ENCODE measurements at places on chromosomes 16 and 17. TPM values are rescaled to one million over a fixed set of nuclear protein-coding genes. Genes with fewer than 3 reads are reported as not detected.
A peak's percentile ranks its signal among the peaks of the same experiment; 100 is the strongest.

DNA sequence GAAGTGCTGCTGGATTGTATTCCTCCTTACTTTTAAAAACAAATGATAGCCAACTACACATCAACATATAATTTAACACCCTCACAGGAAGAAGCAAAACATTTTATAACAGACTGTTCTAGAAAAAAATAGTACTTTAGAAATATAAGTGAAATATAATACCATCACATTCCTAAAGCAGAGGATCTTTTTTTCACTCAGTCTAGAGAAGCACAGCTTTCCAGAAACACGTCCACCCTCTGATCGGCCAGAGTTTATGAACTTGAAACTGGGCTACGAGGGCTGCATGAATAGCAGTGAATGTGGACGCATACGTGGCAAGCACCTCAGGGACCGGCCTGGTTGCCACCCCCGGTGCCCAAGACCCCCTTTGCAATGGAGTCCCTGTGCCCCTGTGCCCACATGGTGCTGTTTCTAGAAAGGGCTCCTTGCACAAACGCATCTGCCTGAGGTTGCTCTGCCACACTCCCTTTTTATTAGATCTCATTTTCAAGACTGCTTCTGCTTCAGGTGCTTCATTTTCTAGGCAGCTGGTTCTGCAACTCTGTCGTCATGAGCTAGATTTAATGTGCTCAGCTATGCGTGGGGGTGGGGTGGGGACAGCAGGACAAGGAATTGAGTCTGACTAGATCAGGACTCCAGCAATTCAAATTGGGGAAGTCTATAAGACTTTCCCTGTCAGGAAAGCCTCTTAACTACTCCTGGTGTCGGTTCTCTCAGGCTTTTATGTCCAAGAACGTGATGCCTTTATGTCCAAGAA lies 29.1 kb upstream of the ERN1 start:
- peak; percentile 10 for DNase-seq

GRCh38 chr17:82866590-82867191 lies 26.9 kb upstream of the ZNF750 start:
- DNase-seq, result no peak

- DNase-seq, result no peak
Measured at GRCh38 chr16:61820820-61821219, 215.4 kb downstream of the CDH8 start.

GRCh38 chr16:57984443-57985203 lies 13.7 kb upstream of the CNGB1 start:
- peak; percentile 79 for DNase-seq

DNA sequence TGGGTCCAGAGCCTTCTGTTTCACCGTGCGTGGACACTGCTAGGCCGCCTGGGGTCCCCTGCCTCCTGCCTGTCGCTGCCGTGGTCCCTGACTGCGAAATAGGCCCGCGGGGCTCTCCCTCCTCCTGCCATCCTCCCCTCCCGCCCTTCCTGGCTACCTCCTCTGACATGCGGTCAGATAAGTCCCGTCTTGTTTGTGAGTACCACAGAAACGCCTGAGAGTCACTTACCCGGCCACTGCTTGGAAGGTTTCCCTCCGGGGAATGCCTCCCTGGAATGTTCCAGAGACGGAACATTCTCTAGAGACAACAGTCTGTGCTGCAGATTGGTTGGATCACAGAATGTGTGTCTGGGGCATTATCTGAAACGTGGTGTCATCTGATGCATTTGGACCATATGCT lies 22.7 kb downstream of the CIBAR2 start:
- peak; percentile 69 for DNase-seq

DNA sequence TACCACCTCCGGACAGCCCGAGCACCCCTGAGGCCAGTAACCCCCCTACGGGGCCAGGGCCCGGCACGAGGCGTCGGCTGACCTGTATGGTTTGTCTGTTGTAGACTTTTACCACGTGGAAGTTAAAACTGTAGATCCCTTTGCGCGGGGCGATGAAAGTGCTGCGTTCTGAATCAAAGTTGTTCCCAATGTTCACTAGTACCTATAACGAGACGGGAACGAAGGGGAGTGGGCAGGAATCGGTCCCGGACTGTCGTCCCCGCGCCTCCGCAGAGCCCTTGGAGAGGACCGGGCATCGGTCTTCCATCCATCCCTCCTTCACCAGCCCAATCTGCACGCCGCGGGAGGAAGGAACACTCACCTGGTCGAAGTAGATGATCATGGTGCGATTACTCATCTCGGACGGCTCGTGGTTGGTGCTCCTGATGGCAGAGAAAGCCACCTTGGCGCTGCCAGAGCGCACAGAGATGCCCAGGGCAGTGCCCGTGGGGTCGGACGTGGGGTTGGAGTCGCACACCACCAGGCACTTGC lies 732 bp downstream of the CBLN1 start:
- DNase-seq, result no peak

DNA sequence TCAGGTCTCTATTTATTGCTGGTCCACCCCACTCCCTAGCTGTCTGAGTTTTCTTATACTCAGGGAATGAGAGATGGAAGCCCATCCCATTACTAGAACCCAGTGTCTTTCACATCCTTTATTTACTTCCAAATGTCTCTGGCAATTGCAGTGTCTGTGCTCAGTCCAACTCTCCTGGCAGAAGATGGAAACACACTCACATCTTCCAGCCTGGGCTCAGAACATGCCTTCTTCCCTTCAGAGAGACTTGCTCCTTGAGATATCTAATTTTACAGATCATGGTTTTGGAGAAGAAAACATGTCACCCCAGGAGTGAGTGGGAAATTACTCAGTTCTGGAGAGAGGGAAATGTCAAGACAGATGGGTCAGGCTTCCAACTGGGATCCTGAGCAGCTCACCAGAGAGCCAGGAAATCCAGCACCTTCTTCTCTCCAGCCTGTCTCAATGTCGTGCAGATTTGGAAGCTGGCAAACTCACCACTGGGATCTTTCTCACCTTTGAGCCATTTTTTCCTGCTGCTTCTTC lies 494.4 kb downstream of the HS3ST4 start:
- no peak for DNase-seq

DNA sequence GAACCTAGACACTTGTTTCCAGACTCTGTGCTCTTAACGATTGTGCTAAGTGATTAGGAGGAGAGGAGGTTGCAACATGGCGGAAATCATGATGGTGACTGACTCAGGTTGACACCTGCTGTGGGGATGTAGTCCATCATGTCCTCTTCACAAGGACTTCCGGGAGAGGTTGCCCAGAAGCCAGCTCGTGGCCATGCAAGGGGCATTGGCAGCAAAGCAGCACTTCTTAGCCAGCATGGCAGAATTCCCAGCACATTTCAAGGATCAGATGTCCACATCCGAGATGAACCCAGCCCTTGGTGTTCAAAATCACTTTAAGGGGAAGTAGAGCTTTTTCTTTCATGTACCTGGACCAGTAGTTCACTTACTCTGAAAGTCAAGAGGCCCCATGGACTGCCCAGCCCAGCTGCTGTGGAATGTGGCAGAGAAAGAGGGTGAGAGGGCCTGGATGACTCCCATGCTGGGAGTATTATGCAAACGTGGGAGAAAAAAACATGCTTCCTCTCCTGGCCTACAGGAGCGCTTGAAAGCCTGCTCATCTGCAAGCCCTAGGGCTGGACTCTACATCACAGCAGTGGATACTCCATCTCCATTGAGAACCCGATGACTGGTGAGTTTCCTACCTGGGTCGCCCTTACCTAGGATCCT lies 65.5 kb downstream of the IRX6 start:
- DNase-seq, result peak; percentile 35

- DNase-seq, result no peak
Measured at GRCh38 chr16:56270828-56271227, 79.5 kb downstream of the GNAO1 start.

DNA sequence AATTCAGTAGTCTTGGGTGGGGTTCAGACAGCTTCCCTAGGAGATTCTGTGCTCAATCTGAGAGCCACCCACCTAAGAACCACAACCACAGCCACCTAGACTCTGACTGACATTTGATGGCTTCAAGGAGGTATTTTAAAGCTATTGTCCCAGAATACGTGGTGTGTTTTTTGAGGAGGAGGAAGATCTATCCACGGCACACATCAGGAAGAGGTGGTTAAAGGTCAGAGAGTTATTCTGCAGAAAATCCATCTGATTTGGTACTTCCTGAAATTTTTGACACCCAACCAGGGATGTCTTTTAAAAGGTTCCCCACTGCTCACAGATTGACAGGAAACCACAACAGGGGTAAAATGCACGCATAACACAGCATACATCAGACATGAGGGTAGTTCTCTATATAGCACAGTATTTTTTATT lies 25.1 kb downstream of the SMARCE1 start:
- no peak for DNase-seq

DNA sequence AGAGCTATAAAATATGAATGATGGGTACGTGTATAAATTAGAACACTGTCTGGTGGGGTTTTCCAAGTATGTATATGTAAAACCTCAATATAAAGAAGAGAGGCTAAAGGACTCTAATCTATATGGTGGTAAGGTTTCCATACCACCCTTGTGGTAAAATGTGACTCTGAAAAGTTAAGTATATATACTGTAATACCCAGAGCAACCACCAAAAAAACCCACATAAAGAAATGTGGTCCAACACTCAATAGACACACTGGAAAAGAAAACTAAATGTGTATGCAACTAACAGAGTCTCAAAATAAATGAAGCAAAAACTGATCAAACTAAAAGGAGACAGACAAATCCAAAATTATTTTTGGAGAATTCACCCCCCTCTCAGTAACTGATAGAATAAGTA lies 72.2 kb downstream of the XPO6 start:
- no peak for DNase-seq

GRCh38 chr17:17239832-17240231 lies 2.9 kb upstream of the FLCN start:
- no peak for DNase-seq

DNA sequence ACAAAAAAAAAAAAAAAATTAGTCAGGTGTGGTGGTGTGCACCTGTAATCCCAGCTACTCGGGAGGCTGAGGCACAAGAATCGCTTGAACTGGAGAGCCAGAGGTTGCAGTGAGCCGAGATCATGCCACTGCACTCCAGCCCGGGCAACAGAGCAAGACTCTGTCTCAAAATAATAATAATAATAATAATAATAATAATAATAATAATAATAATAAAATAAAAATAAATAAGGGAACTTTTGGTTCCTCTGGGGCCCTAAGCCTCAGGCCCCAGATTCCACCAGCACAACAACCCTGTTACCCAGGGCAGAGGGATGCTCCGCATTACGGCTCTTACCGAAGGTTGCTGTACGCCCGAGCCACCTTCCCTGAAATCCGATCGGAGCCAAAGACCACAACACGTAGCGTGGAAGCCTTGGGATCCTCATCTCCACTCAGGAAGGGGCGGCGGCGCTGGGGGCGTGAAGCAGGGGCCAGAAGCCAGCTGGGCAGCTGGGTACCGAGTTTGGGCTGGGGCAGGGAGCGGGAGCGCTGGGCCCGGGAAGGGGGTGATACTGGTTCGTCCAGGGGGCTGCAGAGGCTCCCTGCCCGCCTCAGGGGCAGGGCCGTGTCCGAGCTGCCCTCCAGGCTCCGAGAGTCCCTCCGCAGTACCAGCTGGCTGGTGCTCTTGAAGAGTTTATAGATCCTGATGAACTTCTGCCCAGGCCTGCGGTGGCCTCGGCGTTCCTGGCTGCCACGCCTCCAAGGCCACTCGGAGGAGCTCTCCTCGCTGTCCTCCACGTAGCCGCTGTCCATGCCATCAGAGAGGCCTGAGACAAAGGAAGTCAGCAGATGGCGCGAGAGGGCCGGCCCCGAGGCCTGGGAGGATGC lies 20.6 kb upstream of the PIK3R6 start:
- no peak for DNase-seq

DNA sequence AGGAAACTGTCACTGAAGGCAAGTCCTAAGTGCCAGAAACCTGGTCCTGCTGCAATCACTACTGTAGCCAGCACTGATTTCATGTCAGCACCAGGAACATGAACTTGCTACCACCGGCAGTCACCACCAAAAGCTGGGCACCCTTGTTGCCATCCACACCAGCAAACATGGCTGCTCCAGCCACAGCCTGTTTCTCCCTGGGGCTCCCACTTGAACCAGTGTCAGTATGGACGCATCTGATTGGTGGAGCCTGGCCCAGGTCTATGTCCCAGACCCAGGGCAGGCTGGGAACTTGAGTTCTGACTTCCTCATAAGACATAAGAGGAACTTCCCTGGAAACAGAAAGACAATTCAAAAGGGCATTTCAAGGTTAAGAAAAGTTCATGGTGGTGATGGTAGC lies 56.5 kb downstream of the COPRS start:
- DNase-seq, result no peak

DNA sequence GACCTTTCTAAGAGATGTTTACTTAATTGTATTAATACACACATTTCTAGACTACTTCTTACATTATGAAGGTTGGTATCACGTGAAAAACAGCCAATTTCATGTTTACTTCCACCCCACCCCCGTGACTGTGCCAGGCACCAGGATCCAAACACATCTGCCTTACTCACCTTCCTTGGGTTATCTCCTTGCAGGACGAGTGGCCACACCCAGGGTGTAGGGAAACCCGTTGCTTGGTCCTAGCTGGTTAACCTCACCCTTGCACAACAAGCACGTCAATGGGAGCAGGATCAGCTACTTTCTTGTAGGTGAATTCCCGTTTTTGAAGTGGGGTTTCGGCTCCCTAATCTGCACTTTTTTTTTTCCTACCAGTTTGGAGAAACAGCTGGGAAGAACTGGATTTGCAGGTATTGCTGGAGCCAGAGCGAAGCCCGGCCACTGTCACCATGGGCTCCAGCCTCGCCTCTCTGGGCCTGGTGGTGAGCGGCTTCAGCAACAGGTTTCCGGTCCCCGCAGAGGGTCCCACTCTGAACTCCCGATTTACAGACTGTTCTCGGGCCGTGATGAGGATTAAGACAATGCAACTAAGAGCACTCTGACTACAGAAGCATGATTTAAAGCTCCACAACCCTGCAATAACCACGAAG lies 2.1 kb upstream of the UBB start:
- DNase-seq, result peak; percentile 85

DNA sequence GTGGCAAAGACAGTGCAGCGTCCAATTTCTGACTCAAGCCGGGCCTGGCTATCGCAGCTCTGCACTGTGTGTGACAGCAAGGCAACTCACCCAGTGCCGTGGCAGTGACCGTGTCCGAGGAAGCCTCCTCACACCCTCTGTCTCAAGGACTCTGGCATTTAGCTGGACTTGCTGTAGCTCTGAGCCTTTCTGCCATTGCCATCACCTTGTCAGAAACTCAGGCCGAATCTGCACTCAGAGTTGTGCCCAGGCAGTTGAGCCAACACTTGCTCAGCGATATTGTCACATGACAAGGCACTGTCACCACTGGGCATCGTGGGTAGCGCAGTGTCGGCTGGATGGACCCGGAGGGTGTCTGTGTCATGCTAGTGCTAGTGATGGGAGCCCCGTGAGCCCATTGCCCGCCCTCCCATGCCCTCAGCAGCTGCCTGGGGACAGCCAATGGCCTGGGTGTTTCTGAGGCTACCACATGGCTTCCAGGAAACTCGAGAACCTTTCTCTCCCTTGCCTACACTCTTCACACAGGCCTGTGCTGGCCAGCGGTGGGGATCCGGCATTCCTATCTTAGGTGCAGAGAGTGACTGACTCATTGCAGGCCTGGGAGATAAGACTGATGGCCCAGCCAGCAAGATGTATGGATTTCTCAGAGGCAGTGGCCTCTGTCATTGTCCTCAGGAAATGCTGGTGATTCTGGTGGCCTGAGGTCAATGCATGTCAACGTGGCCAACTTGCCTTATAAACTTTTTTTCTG lies 22.1 kb upstream of the STH start:
- DNase-seq, result peak; percentile 5

ZNF469 gene
- under 0.01 TPM for total RNA-seq

CLUH gene
- 72.3 TPM for total RNA-seq

ABCC11 gene
- 0.11 TPM for total RNA-seq

HASPIN gene
- 15.9 TPM for total RNA-seq

KRTAP4-9 gene
- not detected for total RNA-seq

KRTAP3-1 gene
- total RNA-seq, result not detected

MT1G gene
- total RNA-seq, result 1.7 TPM

All from foreskin keratinocyte (primary cell).